ENCODE measurements at places on chromosomes 2 and 18.

- DNase-seq: peak; percentile 33
These were observed 69.4 kb downstream of the CDC42EP3 start for GRCh38 chr2:37602040-37602439.

- no peak for DNase-seq
These were observed 15.9 kb upstream of the WIPF1 start for GRCh38 chr2:174613531-174613930.

- DNase-seq: no peak
These were observed 83.7 kb upstream of the SLC1A4 start for GRCh38 chr2:64905338-64906024.

DNA sequence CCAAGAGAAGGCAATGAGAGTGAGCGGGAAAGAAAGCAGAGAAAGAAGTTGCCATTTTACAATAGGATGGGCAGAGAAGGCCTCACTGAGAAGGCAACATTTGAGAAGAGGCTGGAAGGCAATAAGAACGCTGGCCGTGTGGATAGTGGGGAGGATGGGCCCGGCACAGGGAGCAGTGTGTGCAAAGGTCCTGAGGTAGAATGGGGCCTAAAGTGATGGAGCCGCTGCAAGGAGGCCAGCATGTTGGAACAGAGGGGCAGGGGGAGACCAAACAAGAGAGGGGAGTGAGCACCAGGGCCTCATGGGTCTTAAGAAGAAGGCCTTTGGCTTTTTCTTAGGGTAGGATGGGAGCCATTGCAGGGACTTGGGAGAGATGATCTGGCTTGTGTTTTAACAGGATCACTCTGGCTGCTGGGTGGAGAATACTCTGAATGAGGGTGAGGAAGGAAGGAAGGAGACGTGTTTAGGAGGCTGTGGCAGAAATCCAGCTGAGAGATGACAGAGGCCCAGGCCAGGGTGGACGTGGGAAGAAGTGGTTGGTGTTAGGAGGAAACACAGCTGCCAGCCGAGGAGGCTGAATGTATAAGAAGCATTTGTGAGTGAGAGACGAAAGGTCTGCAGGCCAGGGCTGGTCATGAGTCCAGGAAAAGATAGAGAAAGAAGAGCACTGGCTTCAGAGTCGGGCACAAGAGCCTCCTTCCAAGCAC is 159.8 kb downstream of the KLHL29 start:
- DNase-seq: no peak

- no peak for DNase-seq
These were observed 550.2 kb upstream of the SETBP1 start for GRCh38 chr18:44130376-44130942.

DNA sequence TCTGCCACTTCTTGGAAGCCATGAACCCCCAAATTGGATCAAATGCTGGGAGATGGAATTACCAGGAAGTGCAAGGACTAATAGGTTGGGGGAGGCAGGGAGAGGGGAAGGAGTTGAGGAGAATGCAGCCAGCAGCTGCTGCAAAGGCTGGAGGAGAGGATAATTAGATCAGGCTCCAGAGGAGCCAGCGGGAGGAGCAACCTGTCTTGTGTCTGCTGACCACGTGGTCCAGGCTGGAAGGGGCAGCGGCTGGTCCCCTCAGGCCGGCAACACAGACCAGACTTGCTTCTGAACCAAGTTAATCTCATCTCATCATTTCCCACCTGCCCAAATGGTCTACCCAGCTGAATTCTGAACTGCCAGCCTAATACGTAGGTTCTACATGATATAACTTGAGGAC is 68.3 kb downstream of the MRO start:
- DNase-seq: no peak

DNA sequence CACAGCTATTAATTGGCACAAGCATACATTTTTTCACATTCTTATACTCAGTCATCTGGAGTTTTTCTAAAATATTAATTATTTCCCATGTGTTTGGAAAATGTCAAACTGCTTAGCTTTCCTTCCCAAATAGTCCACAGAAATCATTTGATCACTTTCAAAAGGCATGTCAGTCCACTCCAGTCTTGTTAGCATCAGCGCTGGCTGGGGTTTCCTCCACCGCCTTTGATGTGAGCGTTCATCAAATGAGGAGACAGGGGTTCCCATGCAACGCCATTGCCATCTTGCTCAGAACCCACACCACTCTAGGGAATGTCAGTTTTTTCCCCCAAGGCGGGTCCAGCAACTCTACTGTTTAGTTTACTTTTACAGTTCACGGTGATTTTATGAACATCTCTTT is 13.1 kb upstream of the RAX start:
- no peak for DNase-seq

GRCh38 chr2:208369091-208369490 is 37.5 kb upstream of the PTH2R start:
- no peak for DNase-seq

DNA sequence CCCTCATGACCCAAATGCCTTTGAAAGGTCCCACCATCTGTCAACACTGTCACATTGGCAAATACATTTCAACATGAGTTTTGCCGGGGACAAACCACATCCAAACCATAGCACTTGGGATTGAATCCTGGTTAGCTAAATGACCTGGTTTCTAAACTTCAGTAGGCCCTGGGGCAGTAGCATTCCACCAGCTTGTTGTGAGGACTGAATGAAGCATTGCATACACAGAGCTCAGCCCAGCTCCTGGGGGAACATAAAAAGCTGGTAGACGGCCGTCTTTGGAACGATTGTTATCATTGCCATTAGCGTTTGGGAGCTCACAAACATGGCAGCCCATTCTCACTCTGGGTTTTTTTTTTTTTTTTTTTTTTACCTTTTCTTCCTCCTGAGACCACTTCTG is 57.5 kb upstream of the CXCR4 start:
- DNase-seq: no peak

DNA sequence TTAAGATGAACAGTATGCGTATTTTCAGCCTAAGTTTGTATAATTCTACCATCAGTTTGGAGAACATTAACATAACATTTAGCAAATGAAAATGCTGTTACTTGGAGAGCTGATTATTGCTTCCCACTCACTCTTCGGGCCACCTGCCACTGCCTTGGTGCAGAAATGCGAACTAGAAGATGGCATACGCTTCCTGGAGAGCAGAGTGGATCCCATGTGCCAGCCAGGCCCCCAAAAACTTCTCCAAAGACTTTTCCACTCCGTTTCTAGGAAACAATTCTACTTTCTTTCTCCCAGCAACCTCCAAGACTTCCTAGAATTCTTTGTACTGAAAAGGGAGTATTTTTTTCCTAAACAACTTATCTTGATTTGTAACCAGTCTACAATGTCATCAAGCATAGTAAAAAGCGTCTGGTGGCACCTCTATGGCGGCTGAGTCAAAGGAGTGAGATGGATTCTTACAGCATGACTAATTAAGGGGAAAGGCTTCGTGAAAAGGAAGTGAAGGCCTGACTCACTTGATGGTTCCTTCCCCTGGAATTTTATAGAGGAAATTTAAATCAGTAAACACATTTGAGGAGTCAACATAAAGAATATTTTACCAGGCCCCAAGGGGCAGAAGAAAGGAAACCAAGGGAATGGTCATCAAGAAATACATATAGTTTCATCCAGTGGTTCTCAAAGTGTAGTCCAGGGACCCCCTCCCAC is 36.6 kb downstream of the FEZ2 start:
- DNase-seq: no peak

DNA sequence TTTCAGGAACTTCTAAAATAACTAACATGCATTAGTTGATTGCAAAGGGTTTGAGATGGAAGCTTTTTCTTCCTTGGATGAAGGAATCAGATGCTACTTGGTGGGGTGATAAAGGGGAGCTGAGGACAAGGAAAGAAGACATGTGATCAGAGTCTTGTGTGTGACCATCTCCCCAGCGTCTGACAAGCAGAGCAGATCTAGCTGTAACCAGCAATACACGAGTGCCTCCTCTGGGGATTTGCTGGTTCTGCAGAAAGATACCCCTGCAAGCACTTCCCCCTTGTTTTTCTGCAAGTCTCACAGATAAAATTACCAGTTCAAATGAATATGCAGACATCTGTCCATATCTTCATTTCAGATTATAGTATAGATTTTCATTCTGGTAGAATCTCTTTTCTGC is 2.7 kb downstream of the CDH7 start:
- no peak for DNase-seq

DNA sequence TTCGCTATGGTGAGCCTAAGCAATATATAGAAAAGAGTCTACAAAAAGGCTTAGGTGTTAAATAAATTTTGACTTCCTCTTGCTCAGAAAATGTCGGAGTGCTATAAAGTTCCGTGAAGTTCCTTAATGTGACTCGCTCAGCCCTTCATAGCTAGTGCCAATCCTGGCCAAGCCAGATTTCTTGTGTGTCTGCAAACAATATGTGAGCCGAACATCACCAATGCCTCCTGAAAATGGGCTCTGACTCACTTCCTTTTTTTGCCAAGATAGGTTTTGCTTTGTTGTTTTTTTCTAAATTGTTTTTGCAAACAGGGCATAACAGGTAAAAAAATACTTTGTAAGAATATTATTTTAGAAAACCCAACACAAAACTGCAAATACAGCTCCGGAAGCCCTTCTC is 26.1 kb downstream of the CDC42EP3 start:
- peak; percentile 75 for DNase-seq

GRCh38 chr18:69469444-69469919 is 68.8 kb downstream of the DOK6 start:
- DNase-seq: peak; percentile 24

DNA sequence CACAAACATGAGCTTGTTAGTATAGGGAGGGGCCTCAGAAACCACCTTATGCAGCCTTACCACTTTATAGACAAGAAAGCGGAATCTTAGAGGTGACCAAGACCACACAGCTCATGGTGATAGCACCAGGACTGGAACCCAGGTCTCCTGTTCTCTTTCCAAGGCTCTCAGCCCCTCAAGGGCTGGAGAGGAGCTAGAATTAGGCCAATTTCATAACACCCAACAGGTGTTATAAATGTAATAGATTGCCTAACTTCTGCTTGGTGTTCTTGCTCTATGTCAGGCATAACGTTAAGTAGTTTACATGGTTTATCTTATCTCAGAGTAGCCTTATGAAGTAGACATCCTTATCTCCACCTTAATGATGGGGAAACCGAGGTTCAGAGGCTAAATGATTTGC is 42.9 kb downstream of the RPL37A start:
- no peak for DNase-seq

DNA sequence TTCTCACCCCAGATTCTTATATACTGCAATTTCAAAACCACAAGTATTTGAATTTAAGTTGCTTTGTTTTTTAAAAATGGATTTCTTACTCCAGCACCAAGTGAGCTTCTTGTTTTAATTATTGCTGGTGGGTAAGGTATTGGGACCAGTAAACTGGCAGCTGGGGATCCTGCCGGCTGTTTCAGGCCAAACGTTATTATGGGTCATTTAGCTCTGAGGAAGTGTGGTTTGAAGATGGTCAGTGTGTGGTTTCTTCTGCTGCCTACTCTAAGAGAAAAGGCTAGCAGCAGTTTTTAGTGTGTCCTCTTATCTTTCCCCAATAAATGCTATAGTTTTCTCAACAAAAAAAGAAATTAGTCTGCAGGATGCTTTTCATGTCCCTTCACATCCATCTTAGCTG is 30.6 kb downstream of the CFAP221 start:
- no peak for DNase-seq

DNA sequence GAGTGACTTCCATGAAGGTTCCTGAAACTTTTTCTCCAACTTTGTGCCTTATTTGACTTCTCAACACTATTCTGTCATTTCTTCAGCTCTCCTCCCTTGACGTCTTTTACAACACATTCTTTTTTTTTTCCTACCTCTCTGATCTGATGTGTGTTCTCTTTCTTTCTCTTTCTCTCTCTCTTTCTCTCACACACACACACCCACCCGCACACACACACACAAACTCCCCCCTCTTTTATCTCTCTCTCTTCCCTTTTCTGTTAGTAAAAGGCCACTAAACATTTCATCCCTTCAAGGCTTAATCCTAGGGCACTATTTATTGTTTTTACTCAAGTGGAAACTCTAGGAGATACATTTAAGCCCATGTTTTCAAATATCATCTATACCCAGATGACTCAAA is 107.8 kb upstream of the CNTNAP5 start:
- no peak for DNase-seq

DNA sequence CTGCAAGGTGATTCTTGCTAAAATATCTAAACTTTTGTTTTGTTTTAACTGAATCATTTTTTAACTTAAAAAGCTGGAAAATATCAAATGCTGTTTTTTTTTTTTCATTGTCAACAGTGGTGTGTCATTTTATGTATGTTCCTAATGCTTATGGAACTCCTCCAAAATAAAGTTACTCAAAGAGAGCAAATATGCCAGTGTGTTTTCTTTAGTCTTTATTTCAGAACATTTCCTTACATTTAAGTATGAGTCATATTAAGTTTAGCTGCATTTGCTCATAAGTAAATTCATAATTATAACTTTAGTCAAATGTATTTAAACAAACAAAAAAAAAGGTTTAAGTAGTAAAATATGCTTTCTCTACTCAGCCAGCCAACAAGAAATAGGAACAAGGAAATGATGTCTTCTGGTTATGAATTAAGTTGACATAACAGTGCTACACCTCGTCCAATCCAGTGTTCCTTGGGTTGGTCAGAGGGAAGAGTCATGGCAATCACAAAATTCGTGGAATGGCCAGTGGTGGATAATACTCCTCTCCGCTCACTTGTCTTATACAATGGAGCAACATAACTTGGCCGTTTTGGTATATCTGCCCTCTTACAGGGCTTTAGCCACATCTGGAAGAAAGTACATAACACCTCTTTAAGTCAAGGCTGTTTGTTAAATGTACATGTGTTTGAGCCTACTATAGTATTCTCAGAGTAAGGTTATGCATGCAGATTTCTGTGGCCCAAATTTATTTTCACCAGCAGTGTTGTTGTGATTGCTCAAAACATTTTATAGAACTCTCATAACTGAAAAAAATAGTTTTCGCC is 80.7 kb downstream of the SLC39A10 start:
- no peak for DNase-seq

DNA sequence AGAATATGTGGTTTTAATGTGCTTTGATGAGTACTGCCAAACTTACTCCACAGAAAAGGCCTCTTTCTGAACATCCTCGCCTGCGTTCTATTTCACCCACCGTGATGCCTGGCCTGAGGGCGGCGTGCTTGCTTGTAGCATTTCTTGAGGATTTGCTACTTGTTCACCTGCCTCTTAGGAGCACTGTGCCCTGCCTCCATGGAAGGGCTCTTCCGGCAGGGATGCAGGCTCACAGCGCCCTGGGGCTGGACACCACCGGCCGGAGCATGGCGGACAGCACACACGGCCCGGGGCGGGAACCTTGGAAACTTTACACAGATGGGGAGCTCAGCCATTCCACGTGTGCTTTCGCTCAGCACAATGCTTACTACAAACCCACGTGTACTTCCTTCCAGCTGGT is 37.1 kb downstream of the ANO7 start:
- DNase-seq: no peak

GRCh38 chr2:224846161-224846560 is 130.0 kb upstream of the CCDC195 start:
- no peak for DNase-seq

DNA sequence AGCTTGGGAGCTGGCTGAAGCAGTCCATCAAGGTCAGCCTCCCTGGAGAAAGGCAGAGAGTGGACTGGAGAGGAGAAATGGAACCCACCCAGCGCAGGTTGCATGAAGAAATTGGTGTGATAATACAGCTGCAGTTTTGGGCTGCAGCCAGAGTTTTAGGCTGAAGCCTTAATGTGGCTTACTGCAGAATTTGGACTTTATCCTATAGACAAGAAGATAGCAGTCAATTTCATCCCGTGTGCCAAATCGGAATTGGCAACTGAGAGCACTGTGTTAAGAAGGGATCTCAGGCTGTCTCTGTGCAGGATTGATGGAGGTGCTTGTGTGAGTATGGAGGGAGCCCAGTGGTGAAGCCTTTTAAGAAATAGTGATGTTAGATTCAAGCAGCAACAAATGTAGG is 7.5 kb downstream of the SGPP2 start:
- DNase-seq: no peak

All from CD4-positive, alpha-beta T cell treated with Interleukin-4 for 4 hours (primary cell).